ENCODE measurements at places on chromosomes 16 and 17.

DNA sequence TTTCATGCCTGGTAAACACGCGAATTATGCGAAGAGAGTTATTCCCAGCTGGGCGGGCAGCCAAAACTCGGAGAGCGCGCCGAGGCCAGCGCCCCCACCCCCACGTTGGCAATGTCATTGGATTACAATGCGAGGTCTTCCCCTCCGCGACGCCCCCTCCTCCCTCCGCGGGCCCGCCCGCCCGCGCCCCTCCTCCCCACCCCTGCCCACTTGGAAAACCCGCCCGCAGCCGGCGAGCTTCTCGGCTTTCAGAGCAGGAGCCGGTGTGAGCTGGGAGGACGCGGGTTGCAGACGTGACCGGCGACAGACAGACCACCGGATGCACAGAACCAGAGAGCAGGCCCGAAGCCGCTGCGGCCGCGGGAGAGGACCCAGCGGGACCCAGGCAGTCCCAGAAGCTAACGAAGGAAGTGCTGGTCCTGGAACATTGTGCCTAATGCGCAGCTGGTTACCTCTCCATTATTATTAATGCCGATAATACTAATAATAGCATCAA, 4.0 kb downstream of the NOG start:
- no peak for DNase-seq

DNA sequence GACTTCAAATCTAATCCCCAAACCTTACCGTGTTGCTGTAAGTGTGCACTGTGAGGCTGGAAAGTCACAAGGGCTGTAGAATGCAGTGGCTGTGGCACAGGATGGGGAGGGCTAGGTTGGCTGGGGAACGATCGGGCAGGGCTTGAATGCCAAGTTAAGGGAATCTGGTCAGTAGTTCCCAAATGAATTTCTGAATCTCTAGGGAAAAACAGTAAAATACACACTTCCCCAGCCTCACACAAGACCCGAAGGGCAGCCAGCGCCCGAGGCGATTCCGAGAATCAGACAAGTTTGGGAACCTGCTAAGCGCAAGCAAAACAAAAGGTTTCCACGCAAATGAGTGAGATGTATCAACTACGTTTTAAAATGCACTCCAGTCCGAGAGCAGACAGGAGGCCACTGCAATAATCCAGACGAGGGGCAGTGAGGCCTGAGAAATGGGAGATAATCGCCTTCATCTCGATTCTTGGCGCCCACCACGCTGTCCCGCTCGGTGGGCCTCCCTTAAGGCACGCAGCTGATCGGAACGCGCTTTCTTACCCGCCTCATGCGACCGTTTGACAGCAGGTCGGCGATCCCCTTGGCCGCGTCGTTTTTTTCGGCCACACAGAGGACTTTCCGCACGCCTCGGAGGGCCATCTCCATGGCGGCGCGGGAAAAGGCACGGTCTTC, 599 bp downstream of the TOP3A start:
- DNase-seq, result no peak

DNA sequence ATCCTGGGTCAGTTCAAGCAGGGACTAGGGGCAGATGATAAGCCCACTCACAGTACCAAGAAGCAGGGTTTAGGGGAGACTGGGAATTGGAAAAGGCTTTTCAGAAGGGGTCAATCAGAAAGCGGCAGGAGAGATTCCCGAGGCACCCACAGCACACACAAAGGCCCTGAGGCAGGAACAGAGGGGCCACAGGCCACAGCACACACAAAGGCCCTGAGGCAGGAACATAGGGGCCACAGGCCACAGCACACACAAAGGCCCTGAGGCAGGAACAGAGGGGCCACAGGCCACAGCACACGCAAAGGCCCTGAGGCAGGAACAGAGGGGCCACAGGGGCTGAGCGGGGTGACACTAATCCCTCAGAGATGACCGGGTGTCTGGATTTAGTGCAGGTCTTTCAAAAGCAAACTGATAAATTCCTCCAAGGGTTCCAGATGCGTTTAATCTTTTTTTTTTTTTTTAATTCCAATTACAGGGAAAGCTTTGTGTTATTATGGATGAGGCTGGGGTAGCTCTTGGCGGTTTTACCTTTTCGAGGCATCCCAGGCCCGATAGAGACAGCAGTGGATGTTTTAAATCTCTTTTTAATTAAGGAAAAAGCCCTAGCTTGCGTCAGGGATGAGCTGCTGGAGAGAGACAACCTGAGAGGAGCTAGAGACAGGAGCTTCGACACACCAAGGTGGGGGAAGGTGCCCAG, 31.0 kb upstream of the GINS2 start:
- no peak for DNase-seq

DNA sequence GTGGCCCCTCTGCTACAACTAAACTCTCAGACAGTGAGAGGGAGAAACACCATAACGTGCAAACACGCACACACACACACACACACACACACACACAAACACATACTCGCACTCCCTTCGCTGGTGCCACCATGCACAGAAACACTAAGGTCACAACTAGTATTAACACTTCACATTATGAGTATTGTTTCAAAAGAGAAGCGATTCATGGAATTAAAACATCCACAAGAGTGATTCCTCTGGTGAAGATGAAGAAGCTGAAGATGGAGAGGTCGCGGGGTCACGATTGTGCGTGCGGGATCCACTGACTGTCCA, 7.1 kb upstream of the GHDC start:
- DNase-seq, result no peak

DNA sequence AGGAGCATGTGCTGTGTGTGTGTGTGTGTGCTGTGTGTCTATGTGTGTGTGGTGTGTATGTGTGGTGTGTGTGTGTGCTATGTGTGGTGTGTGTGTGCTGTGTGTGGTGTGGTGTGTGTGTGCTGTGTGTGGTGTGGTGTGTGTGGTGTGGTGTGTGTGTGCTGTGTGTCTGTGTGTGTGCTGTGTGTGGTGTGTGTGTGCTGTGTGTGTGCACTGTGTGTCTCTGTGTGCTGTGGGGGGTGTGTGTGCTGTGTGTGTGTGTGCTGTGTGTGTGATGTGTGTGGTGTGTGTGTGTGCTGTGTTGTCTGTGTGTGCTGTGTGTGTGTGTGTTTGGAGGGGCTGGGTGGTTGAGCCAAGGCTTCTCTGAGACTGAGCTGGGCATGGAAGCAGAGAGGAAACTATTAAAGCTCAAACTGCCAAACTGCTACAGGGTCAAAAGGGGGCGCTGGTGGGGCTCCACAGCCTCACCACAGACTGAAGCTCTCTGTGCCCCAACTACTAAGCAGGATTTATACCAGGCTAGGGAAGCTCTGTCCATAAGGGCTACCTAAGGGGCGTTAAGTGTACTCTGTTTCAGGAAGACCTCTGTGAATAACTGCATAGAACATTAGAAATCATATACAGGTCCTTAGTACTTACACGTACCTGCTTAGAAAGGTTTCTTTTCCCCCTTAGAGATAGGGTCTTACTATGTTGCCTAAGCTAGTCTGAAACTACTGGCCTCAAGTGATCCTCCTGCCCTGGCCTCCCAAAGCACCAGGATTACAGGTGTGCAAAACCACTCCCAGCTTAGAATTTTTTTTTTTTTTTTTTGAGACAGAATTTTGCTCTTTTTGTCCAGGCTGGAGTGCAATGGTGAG, 27.8 kb upstream of the GHDC start:
- peak; percentile 22 for DNase-seq

DNA sequence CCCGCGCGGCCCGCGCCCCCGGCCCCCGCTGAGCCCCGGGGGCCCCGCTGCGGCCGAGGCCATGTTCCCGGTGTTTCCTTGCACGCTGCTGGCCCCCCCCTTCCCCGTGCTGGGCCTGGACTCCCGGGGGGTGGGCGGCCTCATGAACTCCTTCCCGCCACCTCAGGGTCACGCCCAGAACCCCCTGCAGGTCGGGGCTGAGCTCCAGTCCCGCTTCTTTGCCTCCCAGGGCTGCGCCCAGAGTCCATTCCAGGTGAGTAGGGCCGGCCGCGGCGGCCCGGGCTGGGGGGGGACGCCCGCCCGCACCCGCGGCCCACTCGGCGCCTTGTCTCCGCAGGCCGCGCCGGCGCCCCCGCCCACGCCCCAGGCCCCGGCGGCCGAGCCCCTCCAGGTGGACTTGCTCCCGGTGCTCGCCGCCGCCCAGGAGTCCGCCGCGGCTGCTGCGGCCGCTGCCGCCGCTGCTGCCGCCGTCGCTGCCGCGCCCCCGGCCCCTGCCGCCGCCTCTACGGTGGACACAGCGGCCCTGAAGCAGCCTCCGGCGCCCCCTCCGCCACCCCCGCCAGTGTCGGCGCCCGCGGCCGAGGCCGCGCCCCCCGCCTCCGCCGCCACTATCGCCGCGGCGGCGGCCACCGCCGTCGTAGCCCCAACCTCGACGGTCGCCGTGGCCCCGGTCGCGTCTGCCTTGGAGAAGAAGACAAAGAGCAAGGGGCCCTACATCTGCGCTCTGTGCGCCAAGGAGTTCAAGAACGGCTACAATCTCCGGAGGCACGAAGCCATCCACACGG, 504 bp downstream of the MAZ start:
- no peak for DNase-seq

- no peak for DNase-seq
These were observed 195.1 kb upstream of the PSMD7 start for GRCh38 chr16:74101379-74102137.

- DNase-seq, result no peak
These were observed 2.3 kb upstream of the BORCS6 start for GRCh38 chr17:8192070-8192815.

GRCh38 chr16:89646906-89647305, 10.6 kb downstream of the CHMP1A start:
- no peak for DNase-seq
